ENCODE measurements at places on chromosomes 2 and 18.

DNA sequence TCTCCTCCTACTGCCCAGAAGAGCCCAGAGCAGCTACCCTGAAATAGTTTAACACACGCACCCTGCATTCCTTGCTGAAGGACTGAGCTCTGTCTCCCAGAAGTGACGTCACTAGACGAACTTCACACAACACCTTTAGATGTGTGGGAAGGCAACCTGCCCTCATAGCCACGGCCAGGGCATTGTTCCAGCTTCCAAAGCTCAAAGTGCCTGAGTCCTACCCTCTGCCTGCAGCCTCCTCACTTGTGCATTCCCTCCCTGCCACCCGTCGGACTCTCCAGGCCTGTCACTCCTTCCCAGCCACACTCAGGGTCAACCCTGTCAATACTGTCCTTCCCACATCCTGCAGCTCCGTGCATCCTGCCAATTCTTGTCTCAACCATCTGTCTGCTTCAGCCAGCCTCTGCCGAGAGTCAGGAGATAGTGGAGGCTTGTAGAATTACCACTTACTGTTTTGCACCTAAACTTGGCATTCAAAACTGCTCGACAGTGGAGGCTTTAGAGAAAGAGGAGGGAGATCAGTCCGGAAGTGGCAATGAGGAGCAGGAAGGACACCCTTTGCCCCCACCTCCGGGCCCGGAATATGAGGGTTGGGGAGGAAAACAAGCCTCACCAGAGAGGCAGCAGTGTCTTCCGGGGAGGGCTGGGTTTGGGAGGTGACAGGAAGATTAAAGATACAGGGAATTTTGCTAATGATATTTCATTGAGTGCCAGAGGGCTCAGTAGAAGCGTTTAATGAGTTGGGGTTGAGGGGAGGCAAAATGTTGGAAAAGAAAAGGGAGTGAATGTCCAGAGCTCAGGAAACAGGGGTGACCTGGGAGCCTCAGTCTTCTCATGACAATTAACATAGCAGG lies 72.3 kb upstream of the ATG16L1 start:
- no peak for DNase-seq

GRCh38 chr2:189544318-189545042 lies 36.1 kb downstream of the SLC40A1 start:
- DNase-seq, result peak; percentile 75

DNA sequence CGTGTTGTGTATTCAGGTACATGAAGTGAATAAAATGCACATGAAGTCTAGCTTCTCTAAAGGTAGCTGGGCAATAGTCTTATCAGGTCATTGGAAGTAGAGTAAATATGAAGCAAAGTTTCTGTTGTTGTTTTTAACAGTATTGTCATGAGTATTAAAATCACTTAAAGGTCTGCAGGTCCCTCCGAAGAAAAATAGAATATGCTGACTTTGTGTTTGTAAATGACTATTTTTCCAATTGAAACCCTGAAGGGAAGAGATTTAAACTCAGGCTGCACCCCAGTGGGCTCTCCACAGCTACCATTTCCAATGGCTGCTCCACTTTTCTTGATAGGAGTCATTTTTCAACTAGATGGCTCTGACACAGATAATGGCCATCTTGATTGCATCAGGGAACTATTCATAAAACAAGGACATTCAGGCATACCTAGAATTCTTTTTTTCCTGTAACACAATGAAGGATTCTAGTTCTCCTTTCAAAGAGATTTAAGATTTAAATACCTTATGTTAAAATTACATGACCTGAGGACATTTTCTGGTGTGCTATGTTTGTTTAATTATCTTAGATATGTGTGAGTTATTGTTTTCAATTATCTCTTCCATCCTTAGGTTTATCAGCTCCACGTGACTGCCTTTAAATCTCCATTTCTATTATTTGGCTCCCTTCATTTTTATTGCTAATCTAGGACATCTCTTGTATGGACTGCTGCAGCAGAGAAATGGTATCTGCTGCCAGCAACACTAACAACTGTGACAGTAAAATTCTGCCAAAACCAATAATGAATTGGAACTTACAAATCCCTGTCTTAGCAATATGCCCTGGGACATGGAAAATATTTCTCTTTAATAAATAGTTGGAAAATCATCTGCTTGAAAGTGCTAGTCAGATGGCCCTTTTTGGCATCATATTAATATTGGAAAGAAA lies 149.2 kb upstream of the NOSTRIN start:
- DNase-seq, result no peak

GRCh38 chr2:67896476-67896875 lies 166.3 kb downstream of the C1D start:
- DNase-seq, result no peak

GRCh38 chr2:10471046-10471571 lies 23.0 kb upstream of the ODC1 start:
- DNase-seq, result no peak

DNA sequence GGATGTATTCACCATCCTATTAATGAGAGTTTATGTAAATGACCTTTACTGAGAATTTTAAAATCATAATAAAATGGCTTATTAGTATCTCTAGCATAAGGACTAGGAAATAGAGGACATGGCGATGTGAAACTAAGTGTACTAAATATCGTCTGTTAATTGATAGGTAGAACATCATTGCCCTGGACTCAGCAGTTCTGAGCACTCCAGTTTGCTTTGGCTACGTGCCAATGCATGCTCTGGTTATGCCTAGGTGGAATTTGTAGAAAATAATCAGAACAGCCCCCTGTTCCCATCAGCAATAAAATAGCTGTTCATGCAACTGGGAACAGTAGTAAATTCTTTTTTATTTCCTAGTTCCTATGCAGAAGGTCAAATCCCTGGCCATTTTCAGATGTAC lies 247.8 kb downstream of the DOK6 start:
- no peak for DNase-seq

DNA sequence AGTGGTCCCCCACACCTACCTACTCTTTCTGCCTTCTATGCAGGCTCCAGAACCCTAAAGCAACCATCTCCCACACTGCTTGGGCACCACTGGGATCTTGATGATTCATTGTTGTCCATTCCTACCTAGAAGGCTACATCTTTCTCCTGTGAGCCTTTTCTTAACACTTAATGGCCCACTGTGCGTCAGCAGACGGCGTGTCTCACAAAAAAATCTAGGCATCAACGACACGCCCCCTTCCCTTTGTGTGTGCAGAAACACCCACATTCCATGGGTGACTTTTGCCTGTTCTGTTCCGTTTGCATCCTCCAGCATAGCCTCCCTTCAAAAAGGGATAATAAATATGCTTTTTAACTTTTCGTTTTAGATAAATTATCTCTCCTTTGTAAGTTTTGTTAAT lies 99.7 kb upstream of the CYRIA start:
- DNase-seq, result no peak

GRCh38 chr2:188607501-188607900 lies 315.8 kb downstream of the GULP1 start:
- DNase-seq, result no peak

GRCh38 chr2:85611705-85612587 lies at the start of gene C2orf68:
TSS of gene C2orf68 (minus strand) at chr2:85612066. CDS start at chr2:85611984, 82 bp downstream.
- peak; percentile 94 for DNase-seq

- no peak for DNase-seq
Observed at GRCh38 chr2:146623771-146624170, 1221.1 kb upstream of the ACVR2A start.

GRCh38 chr18:45167631-45168280 lies 447.5 kb upstream of the SLC14A2 start:
- DNase-seq, result no peak

GRCh38 chr2:138336146-138336545 lies 165.4 kb upstream of the SPOPL start:
- DNase-seq, result no peak

DNA sequence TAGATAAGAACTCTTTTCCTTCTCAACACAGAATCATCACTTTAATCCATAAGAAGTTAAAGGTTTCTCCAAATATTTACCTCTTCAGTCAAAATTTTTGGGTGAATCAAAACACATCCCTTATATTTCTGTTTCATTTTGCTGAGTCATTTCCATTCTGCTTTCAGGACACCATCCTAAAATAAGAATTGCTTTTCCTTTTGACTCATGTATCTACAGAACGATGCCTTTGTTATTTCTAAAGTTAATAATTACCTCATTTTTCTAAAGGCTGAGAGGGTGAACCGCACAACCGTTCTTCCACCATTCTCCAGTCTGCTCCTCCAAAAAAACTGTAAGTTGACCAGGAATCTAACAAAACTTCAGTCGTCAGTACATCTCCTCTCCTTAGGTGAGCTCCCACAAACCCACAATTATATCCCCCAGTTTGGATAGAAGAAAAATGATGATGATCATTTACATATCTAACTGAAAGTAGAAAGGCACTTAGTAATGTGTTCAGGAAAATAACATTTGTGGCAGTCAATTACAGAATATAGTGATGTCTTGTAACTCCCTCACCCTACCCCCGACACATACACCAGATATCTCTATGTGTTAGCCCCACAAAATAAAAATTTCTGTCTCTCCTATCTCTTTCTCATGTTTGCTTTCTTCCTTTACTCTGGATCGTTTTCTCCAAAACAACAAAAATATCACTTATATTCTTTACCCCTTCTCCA lies 162.5 kb downstream of the RAD51AP2 start:
- DNase-seq, result no peak

All from muscle of arm (tissue), 14 donors.